Activated naive CD4-positive, alpha-beta T cell treated with anti-CD3 and anti-CD28 coated beads for 36 hours (primary cell): ENCODE measurements at places on chromosomes 5 and 9.
A peak's percentile ranks its signal among the peaks of the same experiment; 100 is the strongest.

DNA sequence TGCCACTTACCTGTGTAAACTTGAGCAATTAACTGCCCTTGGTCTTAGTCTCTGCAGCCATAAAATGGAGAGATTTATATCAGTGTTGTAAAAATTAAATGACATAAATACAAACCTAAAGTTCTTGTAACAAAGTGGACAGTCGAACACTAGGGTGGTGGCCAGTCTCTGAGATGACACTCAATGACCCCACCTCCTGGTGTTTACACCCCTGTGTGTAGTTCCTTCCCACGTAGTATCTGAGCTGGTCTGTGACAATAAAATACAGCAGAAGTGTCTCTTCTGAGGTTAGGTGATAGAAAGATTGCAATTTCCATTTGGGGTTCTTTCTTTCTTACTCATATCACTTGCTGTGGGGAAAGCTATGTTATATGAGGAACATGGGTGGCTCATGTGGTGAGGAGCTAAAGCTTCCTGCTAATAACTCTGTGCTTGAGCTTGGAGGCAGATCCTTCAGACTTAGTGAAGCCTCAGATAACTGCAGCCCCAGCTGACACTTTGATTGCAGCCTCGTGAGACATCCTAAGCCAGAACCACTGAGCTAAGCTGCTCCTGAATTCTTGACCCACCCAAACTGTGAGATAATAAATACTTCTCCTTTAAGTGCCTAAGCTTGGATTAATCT, 173.4 kb upstream of the CHD1 start:
- H3K4me3 ChIP-seq, result no peak overlapping the region
- H3K4me1 ChIP-seq, result no peaks in the 10 kb centered on the region
- DNase-seq, result no peak
- no peak overlapping the region for H3K27ac ChIP-seq
- H3K27me3 ChIP-seq, result no peaks in the 10 kb centered on the region

GRCh38 chr5:90169078-90169477, 240.5 kb downstream of the CETN3 start:
- no peaks in the 10 kb centered on the region for H3K4me1 ChIP-seq
- DNase-seq, result no peak
- H3K27me3 ChIP-seq, result no peaks in the 10 kb centered on the region
- no peak overlapping the region for H3K27ac ChIP-seq
- H3K36me3 ChIP-seq, result no peaks in the 10 kb centered on the region
- H3K4me3 ChIP-seq, result no peak overlapping the region

- peaks cover 10% of the 10 kb centered on the region for H3K27me3 ChIP-seq
- H3K27ac ChIP-seq, result no peak overlapping the region
- no peaks in the 10 kb centered on the region for H3K36me3 ChIP-seq
- no peak overlapping the region for H3K4me3 ChIP-seq
- peak; percentile 49 for DNase-seq
- peaks cover 9% of the 10 kb centered on the region for H3K4me1 ChIP-seq
These were observed 44.2 kb upstream of the COL15A1 start for GRCh38 chr9:98899408-98900056.

DNA sequence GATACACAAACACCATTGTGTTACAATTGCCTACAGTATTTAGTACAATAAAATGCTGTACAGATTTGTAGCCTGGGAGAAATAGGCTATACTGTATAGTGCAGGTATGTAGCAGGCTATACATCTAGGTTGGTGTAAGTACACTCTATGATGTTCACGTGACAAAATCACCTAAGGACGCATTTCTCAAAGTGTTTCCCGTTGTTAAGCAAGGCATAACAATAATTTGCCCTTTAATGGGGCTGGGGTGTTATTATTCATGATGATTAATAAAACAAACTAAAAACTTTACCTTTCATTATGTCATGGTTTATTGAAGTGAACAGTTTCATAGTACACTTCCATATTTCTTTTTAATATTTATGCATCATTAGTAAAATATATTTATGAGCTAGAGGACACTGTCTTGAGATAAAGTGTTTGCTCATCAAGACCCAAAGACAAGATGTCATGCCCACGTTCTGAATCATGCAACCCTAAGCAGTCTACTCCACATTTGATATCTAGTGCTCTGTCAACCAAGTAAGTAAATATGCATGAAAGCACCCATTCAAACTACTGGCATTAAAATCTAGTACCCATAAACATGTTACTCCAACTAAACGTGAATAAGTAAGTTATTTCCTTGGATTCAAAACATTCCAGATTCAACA, 220.5 kb downstream of the NR2F1-AS1 start:
- DNase-seq, result no peak
- H3K36me3 ChIP-seq, result no peaks in the 10 kb centered on the region
- H3K27me3 ChIP-seq, result no peaks in the 10 kb centered on the region
- no peaks in the 10 kb centered on the region for H3K4me1 ChIP-seq
- H3K4me3 ChIP-seq, result no peak overlapping the region

- peaks cover 2% of the 10 kb centered on the region for H3K4me1 ChIP-seq
- peaks cover 3% of the 10 kb centered on the region for H3K27me3 ChIP-seq
- no peak for DNase-seq
- no peaks in the 10 kb centered on the region for H3K36me3 ChIP-seq
- H3K4me3 ChIP-seq, result no peak overlapping the region
- H3K27ac ChIP-seq, result no peak overlapping the region
These were observed 99.2 kb downstream of the SH3TC2 start for GRCh38 chr5:148963664-148964063.

- DNase-seq, result no peak
- no peak overlapping the region for H3K27ac ChIP-seq
- H3K4me1 ChIP-seq, result peaks cover 37% of the 10 kb centered on the region
- peaks cover 51% of the 10 kb centered on the region for H3K36me3 ChIP-seq
- no peaks in the 10 kb centered on the region for H3K27me3 ChIP-seq
These were observed 2.2 kb downstream of the DDX41 start for GRCh38 chr5:177514541-177514940.

- no peak overlapping the region for H3K27ac ChIP-seq
- H3K27me3 ChIP-seq, result no peaks in the 10 kb centered on the region
- no peaks in the 10 kb centered on the region for H3K36me3 ChIP-seq
- H3K4me3 ChIP-seq, result no peak overlapping the region
- DNase-seq, result no peak
These were observed 17.8 kb downstream of the ACTL7B start for GRCh38 chr9:108838017-108838416.

- no peaks in the 10 kb centered on the region for H3K36me3 ChIP-seq
- H3K4me1 ChIP-seq, result peaks cover 3% of the 10 kb centered on the region
- no peaks in the 10 kb centered on the region for H3K27me3 ChIP-seq
- no peak overlapping the region for H3K27ac ChIP-seq
- DNase-seq, result no peak
- H3K4me3 ChIP-seq, result no peak overlapping the region
These were observed 378.2 kb downstream of the ACTL7B start for GRCh38 chr9:108477529-108478006.

DNA sequence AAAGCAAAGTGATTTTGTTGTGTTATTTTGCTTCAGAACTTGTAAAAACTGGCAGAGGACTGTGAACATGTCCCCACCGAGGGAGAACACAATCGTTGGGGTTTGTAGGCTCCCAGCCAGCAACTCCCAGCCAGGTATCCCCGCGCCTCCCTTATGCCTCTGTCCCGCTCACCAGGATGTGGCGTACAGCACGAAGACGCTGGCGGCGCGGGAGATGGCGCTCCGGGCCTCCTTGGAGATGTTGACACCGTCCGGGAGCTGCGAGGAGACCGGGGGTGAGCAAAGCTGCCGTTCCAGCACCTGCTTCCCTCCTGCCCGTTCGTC, 630 bp downstream of the POLE3 start:
- peak overlapping the region; percentile 99 for H3K4me3 ChIP-seq
- H3K27me3 ChIP-seq, result no peaks in the 10 kb centered on the region
- peak overlapping the region; percentile 100 for H3K27ac ChIP-seq
- H3K36me3 ChIP-seq, result peaks cover 27% of the 10 kb centered on the region

GRCh38 chr9:97556721-97557605, 55.5 kb downstream of the TMOD1 start:
- peaks cover 8% of the 10 kb centered on the region for H3K4me1 ChIP-seq
- H3K27me3 ChIP-seq, result peaks cover 13% of the 10 kb centered on the region
- H3K4me3 ChIP-seq, result no peak overlapping the region
- DNase-seq, result no peak
- no peak overlapping the region for H3K27ac ChIP-seq
